ENCODE measurements at places on chromosomes 3 and 15.

DNA sequence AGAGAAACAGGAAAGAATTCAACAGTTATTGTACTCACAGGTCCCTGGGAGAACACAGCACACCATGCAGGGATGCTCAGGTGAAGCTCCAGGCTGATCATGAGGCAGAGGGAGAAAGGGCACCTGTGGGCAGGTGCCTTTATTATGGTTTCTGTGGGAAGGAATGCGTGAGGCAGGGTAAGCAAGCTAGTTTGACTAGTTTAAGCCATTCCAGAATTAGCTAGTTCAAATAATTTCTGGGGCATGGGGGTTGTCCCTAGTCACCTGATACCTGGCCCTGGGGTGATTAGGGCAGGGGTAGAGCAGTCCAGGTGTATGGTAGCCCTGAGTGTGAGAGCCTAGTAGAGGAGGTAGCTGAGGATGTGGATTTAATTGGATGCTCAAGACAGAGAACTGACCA is 47.9 kb upstream of the DCLK3 start:
- DNase-seq = no peak

- no peak for DNase-seq
These were observed 30.6 kb downstream of the CRTC3 start for GRCh38 chr15:90560229-90560776.

DNA sequence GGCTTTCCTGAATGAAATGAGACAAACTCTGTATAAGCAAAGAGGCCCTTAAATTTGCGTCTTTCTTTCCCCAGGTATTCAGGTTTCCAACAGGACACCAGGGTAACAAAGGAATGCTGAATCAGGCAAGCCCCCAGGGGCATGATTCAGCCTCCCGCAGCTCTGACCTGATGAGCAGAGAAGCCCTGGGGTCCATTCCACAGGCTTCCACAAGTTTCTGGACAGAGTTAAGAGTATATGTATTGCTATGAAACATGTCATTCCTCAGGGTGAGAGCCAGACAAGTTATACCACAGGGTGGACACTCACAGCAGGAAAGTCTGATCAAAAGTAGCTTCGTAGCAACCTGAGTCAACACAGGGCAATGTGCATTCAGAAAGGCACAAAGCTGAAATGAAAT is 68.1 kb upstream of the CTNNB1 start:
- DNase-seq = no peak

DNA sequence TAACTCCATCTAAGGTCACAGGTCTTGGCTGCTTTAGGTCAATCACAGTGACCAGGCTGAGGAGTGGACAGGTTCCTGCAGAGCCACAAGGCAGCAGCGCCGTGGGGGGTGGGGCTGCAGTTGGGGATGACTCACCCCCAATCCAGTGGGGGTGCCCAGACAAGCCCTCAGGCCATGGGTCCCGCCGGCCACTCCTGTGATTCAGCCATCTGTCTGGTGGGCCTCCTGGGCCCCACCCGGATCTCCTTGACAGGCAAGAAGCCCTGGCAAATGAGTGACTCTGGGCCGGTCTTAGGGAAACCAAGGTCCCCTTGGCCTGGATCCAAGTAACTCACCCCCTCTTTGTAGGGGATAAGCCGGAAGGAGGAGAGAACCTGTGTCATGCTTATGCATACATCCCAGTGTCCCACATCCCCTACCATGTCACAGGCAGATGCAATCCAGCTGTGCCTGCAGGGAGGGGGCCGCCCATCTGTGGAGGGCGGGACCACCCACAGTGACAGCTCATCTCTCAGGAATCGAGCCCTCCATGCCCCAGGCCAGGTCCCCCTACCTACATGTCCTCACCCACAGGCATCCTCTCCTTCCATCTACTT is 495 bp upstream of the COL7A1 start:
- no peak for DNase-seq

DNA sequence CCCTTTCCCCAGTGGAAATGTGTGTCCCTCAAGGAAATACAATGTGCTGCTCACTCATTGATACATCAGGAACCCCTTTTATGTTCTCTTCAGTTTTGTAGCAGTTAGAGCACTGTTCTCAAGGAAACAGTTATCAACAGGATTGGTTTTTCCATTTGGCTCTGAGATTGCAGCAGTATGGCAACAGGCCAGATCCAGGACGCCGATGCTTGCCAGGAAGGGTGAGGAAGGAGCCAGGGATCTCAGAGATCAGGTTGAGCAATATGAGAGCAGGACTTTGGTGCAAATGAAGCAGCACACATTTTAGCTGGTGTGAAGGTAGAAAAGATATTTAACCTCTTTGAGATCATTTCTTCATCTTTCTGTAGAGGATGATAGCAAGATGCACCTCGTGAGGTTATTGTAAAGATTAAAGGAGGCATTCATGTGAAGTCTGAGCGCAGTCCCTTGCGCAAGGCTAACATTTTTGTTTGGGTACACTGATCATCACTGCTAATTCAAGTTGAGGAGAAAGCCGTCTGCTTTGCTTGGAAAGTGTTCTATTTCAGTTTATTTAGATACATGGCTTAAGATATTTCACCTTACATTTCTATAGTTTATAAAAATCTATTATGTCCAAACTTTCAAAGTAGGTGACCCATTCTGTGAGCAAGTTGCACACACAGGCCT is 68.5 kb downstream of the KCNH8 start:
- DNase-seq = no peak

- no peak for DNase-seq
These were observed 36.4 kb upstream of the FSTL1 start for GRCh38 chr3:120487191-120487650.

DNA sequence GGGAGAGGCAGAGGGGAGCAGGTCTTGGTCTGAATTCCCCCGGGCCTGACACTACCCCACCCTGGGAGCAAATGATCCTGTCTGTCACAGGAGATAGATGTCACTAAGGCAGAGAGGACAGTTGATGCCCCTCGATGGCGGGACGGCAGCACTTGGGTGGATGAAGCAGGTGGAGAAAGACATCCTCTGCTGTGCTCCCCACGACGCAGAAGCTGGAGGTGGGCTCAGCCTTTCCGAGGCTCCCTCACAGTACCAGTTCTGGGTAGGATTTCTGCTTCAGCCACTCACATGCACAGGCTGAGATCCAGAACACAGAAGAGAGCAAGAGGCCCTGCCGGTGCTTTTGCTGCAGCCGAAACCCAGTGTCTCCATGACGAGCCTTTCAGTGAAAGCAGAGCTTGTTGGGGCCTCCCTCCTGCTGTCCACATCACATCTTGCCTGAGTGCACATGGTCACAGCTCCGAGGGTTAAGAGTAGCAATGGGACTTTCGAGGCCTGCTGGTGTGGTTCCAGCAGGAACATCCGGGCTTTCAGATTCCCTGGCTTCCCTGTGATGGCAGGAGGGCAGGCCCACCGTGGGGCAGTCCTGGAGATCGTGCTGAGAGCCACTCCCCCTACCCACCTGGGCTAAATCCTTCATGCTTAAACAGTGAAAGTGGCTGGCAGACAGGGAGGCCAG is 107.3 kb upstream of the PRR20G start:
- DNase-seq = no peak

DNA sequence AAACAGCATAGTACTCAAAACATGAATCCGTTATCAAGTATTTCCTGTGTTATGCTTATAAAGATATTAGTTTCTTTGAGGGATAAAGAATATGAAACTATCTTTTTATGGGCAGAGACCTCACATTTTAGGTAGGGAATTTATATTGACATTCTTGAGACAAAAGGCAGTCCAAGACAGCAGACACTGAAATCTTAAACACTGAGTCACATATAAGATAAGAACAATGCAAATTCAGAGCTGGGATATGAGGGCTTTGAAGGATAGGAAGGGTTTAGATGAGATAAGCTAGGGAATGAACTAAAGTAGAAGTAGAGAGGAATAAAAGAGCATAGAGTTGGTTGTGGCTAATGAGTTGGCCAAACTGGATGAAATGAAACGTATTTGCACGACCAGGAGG is 58.4 kb downstream of the ASTE1 start:
- no peak for DNase-seq

GRCh38 chr3:140499114-140499757 is 178.6 kb upstream of the TRIM42 start:
- DNase-seq = no peak

DNA sequence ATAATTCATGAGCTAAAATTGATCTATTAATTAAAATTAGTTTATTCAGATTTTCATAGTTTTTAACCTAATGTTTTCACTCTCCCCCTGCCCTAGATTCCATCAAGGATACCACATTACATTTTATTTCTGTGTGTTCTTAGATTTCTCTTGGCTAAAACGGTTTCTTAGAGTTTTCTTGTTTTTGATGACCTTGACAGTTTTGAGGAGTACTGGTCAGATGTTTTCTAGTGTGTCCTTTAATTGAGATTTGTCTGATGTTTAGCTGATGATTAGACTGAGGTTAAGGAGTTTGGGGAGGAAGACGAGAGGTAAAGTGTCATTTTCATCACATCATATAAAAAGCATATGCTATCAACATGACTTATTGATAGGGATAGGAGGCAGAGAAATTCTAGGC is 475.9 kb downstream of the SQOR start:
- no peak for DNase-seq

GRCh38 chr15:35674873-35675781 is 129.2 kb upstream of the DPH6 start:
- DNase-seq = no peak

- no peak for DNase-seq
These were observed 2.0 kb upstream of the EFCC1 start for GRCh38 chr3:128999102-128999501.

GRCh38 chr15:92100301-92100700 is 246.8 kb downstream of the SLCO3A1 start:
- DNase-seq = no peak

DNA sequence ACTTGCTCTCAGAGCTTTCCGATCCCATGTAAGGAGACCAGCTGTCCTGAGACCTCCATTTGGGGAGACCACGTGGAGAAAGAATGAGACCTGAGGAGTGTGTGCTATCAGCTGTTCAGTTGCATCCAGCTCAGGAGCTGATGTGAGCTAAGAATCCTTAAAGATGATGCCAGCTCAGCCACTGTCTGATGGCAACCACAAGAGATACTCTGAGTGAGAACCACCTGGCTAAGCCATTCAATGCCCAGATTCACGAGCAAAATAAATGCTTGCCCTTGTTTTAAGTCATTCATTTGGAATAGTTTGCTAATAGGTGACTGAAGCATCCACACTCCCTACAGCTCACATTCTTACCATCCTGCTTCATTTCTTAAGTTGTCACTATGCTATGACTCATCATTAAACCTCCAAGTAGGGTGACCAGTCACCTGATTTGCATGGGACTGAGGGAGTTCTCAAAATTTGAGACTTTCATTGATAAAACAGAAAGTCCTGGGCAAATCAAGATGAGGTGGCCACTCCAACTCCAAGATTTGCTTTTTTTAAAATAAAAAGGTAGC is 56.4 kb downstream of the SPTSSB start:
- no peak for DNase-seq

- DNase-seq = no peak
These were observed 69.8 kb upstream of the ANKRD34C start for GRCh38 chr15:79212589-79213157.
